ENCODE measurements at places on chromosomes 13 and 19.

DNA sequence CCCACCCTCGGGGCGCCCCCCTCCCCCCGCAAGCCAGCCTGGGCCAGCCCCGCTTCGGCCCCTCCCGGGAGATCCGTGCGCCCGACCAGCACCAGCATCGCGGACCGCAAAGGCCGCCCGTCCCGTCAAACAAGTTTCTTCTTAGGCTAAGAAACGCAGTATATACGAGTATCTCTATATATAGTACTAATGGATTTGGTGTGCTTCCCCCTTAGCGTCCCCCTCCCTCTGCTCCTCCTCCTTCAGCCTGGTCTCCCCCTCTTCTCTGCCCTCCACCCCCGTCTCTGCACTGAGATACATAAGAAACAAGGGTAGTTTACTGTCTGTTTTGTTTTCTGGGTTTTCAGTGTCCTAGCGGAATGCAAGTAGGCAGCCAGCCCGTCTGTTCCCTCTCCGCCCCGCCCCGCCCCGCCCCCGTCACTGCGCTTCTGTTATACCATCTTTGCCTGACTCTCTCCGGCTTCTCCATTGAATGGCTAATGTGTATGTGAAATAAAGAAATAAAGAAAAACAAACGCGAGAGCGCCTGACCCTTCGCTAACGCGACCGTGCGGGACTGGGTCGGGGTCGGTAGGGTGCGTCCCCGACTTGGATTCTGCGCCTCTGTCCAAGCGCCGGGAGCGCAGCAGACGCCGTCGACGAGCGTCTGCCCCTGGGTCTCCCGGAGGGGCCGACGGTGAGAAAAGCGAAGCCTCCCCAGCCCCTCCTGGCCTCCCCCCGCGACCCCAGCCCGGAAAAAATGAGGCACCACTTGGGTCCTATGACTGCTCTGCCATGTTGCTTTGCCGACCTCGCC lies 4.2 kb downstream of the LYL1 start:
- no peak for DNase-seq

DNA sequence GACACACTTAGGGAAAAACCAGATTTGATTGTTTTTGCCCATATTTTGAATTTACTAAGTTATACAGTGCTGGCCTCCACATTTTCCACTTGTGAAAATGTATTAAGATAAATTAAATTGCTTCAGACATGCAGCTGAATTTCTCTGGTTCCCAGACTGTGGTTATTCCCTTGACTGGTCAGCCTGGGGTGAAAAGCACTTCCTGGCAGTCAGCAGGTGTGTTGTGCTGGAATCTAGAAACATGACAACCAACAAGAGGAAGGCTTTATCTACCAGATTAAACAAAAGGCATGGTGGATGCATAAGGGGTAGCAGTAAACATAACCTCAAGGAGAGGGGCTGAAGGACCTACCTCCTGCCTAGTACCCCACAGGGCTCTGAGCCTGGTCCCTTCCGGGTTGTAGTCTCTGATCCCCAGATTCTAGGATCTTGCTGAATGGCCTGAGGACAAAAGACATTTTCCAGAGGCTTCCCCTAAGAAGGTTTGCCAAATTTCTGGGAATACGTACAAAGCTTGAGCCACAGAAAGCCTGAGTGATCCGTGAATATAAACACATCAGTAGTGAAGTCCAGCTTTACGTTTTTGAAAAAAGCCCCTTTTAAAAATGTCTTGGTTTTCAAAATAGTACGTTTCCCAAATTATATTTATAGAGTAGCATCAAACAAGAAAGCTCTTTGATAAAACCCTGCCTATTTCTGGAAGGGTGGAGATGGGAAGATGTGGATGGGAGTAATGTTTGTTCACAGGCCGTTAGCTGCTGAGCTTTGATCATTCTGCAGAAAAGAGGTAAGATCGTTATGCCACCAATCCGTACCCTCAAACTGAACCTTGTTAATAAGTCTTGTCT lies 133.4 kb downstream of the LACC1 start:
- no peak for DNase-seq

DNA sequence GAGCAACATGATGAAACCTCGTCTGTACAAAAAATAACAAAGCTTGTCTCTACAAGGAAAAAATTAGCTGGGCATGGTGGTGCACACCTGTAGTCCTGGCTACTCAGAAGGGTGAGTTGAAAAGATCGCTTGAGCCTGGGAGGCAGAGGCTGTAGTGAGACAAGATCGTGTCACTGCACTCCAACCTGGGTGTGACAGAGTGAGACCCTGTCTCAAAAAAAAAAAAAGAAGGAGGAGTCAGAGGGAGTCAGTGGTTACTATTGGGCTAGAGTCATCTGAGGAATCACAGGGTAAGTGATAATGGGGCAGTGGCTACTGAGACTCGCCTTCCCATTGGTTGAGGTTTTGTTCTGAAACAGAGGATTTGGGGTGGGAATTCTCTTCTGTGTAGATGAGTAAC lies 1.9 kb upstream of the GPI start:
- no peak for DNase-seq

GRCh38 chr19:55175117-55175867 lies 4.8 kb downstream of the SYT5 start:
- no peak for DNase-seq

Measured in SW 1271 (cell line).